ENCODE measurements at places on chromosomes 13 and 19. TPM values are rescaled to one million over a fixed set of nuclear protein-coding genes. Genes with fewer than 3 reads are reported as not detected.

GRCh38 chr13:34478376-34478775, 463.7 kb upstream of the NBEA start:
- no peak for DNase-seq

GRCh38 chr19:55586976-55587668, 6.5 kb upstream of the ZNF579 start:
- peak; percentile 97 for DNase-seq

Gene ISOC2
- 38.6 TPM for total RNA-seq

- DNase-seq = no peak
Measured at GRCh38 chr19:10013834-10014618, 743 bp downstream of the RDH8 start.

Gene NLRP7
- total RNA-seq = not detected

Gene POSTN
- 451 TPM for total RNA-seq

Gene FCHO1
- 6.2 TPM for total RNA-seq

Gene CD22
- 56.3 TPM for total RNA-seq

All from mesothelial cell of epicardium (in vitro differentiated cells).